ENCODE measurements at places on chromosomes 11 and 22. TPM values are rescaled to one million over a fixed set of nuclear protein-coding genes. Genes with fewer than 3 reads are reported as not detected.

DNA sequence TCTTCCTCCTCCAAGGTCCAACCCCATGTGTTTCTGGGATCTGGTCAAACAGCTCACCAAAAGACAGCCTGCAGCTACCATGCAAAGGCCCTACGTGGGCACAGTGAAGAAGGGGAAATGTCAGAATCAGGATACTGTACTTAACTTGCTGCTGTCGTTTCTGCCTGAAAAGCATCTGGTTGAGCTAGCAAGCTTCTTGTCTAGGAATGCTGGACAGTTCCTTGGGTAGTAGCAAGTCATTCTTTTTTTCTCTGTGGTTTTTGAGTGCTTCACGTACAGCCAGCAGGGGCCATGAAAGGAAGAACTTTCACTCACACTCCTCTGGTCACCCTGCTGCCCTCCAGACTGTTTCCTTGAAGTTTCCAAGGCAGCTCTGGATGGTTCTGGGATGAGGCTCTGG lies 24.7 kb downstream of the RCOR2 start:
- H3K27ac ChIP-seq = no peak overlapping the region
- H3K4me1 ChIP-seq = peaks cover 27% of the 10 kb centered on the region
- DNase-seq = no peak
- peaks cover 24% of the 10 kb centered on the region for H3K36me3 ChIP-seq
- H3K27me3 ChIP-seq = no peaks in the 10 kb centered on the region

GRCh38 chr11:107731941-107732688 lies 20.3 kb upstream of the SLN start:
- H3K36me3 ChIP-seq = no peaks in the 10 kb centered on the region
- no peak overlapping the region for H3K27ac ChIP-seq
- DNase-seq = no peak
- H3K4me3 ChIP-seq = no peak overlapping the region
- peaks cover 5% of the 10 kb centered on the region for H3K27me3 ChIP-seq
- no peaks in the 10 kb centered on the region for H3K4me1 ChIP-seq

DNA sequence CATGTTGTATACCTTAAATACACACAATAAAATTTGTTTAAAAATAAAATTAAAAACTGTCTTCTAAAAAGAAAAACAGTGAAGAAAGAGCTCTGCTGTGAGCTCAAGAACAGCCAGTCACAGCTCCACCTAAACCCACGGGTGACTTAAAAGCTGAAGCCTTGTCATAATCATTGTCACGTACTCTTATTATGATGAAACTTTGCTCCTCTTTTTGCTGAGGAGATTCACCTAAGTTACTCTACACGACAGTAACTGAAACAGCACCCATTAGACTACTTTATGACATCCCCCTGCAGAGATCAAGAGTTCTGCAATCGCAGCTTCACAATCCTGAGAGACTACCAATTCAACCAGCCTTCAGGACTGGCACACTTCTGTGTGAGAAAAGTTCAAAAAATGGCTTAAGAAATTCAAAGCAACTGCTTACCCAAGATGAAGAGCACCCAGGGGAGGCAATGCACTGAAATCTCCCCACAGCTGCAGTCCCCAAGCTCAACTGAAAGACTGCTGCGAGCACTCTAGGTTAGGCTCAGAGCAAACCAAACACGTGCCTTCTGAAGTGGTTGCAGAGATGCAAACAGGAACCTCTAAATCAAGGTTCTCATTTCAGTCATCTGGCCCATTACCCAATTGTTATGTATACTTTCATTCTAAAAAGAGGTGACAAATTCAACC lies at the start of gene JAML:
Gene JAML, minus strand, starts transcription at position 501 of the 678 bp plus-strand sequence. CDS start 10,145 bp downstream, outside the sequence.
- no peak within 1 kb of the TSS for H3K27ac ChIP-seq
- H3K4me3 ChIP-seq = no peak within 1 kb of the TSS
- peaks cover 30% of the 10 kb centered on the region for H3K27me3 ChIP-seq
- no peak for DNase-seq

- no peak overlapping the region for H3K27ac ChIP-seq
- peaks cover 4% of the 10 kb centered on the region for H3K4me1 ChIP-seq
- H3K27me3 ChIP-seq = no peaks in the 10 kb centered on the region
- H3K36me3 ChIP-seq = no peaks in the 10 kb centered on the region
- no peak for DNase-seq
Observed at GRCh38 chr11:62459080-62459479, 40.2 kb downstream of the SCGB1A1 start.

DNA sequence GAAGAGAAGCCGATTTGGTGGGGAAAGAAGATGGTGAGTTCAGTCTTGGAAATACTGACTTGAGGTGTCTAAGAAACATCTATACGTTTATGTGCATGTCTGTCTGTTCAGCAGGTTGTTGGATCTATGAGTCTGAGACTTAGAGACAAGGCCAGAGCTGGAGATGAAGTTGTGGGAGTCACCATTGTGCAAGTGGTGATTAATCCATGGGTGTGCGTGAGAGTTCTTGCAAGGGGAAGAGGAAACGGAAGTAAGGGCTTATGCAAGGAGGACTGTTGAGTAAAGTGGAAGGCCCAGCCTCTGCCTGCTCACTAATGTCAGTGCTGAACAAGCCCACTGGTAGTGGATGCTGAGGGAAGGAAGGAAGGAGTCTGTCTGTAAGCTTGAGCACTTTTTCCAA lies 9.7 kb downstream of the TMEM45B start:
- no peak overlapping the region for H3K27ac ChIP-seq
- H3K4me1 ChIP-seq = no peaks in the 10 kb centered on the region
- no peak overlapping the region for H3K4me3 ChIP-seq
- no peaks in the 10 kb centered on the region for H3K36me3 ChIP-seq

GRCh38 chr11:108672786-108673185 lies 7.9 kb downstream of the DDX10 start:
- no peak overlapping the region for H3K4me3 ChIP-seq
- H3K36me3 ChIP-seq = peaks cover 47% of the 10 kb centered on the region
- no peak for DNase-seq
- peaks cover 26% of the 10 kb centered on the region for H3K4me1 ChIP-seq
- H3K27ac ChIP-seq = no peak overlapping the region

- DNase-seq = no peak
- H3K4me3 ChIP-seq = peak overlapping the region; percentile 97
- peak overlapping the region; percentile 90 for H3K27ac ChIP-seq
- peaks cover 28% of the 10 kb centered on the region for H3K4me1 ChIP-seq
- H3K36me3 ChIP-seq = peaks cover 8% of the 10 kb centered on the region
Observed at GRCh38 chr11:62124186-62125113, 639 bp downstream of the INCENP start.

DNA sequence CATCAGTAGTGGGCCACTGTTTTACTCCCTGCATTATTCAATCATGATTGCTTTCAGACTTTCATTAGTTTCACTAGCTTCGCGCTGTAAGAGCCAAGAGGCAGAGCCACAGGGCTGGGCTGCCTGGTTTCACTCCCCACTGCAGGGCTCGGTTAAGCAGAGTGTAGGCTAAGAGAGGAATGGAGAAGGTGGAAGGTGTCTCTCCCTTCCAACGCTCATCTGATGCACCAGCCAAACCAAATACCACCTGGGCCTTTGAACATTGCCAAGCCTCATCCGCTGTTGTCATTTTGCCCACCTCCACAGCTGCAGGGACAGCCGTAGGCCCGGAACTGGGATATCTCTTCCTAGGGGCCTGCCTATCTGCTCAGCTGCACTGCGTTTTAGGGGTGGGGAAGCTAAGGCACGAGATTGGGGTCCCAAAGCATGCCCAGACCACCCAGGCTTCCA lies 480 bp upstream of the SMARCB1 start:
- H3K27ac ChIP-seq = peak overlapping the region; percentile 91
- H3K4me3 ChIP-seq = peak overlapping the region; percentile 95
- no peak for DNase-seq
- peaks cover 6% of the 10 kb centered on the region for H3K36me3 ChIP-seq
- H3K27me3 ChIP-seq = no peaks in the 10 kb centered on the region

DNA sequence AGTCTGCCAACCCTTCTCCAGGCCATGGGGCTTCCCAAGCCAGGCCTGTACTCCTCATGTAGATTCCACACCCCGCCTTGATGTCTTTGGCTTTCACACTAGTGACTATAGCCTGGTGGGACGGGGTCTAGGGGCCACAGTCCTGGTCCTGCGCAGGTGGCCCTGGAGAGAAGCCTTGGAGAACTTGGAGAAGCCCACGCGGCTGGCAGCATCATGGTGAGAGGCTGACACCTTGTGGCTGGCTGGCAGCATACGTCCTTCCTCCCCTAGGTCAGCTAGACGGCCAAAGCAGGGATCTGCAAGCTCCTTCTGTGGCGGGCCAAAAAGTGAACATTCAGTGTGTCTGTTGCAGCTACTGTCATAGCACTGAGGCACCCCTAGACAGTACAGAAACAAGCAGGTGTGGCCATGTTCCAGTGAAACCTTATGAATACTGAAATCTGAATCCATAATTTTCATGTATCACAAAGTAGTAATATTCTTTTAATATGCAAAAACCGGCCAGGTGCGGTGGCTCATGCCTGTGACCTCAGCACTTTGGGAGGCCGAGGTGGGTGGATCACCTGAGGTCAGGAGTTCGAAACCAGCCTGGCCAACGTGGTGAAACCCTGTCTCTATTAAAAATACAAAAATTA lies 42.0 kb downstream of the FAM83F start:
- H3K27me3 ChIP-seq = peaks cover 24% of the 10 kb centered on the region
- no peaks in the 10 kb centered on the region for H3K36me3 ChIP-seq
- H3K27ac ChIP-seq = no peak overlapping the region
- DNase-seq = no peak
- no peak overlapping the region for H3K4me3 ChIP-seq

DNA sequence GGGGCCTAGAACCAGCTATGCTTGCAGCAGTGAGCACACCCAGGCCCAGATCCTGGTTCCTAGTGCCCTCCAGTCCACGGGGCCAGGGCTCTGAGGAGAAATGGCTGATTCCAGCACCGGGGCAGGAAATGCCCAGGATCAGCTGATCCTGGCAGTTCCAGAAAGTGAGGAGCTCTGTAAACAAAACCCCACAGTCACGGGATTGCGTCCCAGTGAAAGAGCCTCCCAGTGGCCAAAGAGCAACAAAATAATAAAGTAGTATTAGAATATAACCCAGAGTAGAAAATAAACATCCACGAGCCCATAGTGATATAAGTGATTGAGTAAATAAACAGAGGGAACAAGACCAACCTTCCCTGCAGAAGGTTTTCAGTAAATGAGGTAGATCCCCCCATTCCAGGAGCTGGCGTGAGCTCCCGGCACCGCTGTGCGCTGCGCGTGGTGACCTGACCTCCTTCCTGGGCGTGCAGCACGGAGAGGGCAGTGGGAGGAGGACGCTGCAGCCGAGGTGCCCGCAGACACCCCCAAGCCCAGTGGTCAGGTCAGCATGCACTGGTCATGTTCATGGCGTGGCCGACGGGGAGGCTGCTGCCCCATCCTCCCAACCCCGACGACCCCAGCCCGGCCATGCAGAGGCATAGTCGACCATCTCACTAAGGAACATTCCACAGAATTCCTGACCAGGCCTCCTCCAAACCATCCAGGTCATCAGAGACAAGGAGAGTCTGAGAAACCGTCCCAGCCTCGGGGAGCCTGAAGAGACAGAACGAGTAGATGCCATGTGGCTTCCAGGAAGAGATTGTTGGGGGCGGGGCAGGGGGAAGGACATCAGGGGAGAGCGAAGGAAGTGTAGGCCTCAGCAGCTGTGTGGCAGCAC lies 19.8 kb downstream of the PTDSS2 start:
- no peak for DNase-seq
- H3K27me3 ChIP-seq = no peaks in the 10 kb centered on the region
- peak overlapping the region; percentile 53 for H3K4me3 ChIP-seq
- peaks cover 7% of the 10 kb centered on the region for H3K36me3 ChIP-seq
- H3K4me1 ChIP-seq = peaks cover 22% of the 10 kb centered on the region

- no peaks in the 10 kb centered on the region for H3K36me3 ChIP-seq
- peaks cover 32% of the 10 kb centered on the region for H3K27me3 ChIP-seq
- no peak overlapping the region for H3K27ac ChIP-seq
- no peak for DNase-seq
- H3K4me3 ChIP-seq = peak overlapping the region; percentile 79
Observed at GRCh38 chr11:61916737-61917333, 531 bp downstream of the RAB3IL1 start.

GRCh38 chr22:42764895-42765363 lies 44.3 kb upstream of the A4GALT start:
- H3K4me1 ChIP-seq = peaks cover 7% of the 10 kb centered on the region
- no peak for DNase-seq
- H3K27me3 ChIP-seq = no peaks in the 10 kb centered on the region
- H3K27ac ChIP-seq = no peak overlapping the region
- no peak overlapping the region for H3K4me3 ChIP-seq

DNA sequence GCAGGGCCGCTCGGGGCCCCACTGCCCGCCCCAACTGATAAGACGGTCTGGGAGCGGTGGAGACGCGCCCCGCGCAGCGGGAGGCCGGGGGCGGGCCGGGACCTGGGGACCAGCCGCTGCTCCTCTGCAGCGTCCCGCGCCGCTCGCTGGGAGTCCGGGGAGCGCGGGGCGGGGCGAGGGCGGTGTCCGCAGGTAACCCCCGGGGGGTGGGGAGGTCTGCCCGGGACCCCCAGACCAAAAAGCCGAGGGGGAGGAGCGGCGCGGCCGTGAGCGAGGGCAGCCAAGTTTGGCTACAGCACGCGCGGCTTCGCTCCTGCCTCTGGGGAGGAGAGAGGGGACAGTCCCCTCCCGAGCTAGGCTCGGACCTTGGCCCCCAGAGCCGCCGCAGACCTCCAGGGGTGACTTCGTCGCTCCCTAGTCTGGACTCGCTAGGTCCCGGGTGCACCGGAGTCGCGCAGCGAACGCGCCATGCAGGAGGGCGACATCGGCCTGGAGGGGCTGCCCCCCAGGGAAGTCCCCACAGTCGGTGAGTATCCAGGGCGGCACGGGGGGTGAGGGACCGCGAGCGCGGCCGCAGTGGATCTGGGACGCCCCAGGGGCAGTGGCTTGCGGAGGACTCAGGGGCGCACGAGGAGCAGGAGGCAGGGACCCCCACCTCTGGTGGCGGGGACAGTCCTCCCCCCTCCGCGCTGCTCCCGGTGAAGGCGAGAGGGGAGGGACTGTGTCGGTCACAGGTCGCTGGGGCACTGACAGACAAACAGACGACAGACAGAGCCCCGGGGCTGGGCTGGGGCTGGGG lies 92.3 kb upstream of the ANO1 start:
- peaks cover 78% of the 10 kb centered on the region for H3K27me3 ChIP-seq
- H3K27ac ChIP-seq = no peak overlapping the region
- no peak overlapping the region for H3K4me3 ChIP-seq
- no peak for DNase-seq
- H3K4me1 ChIP-seq = peaks cover 32% of the 10 kb centered on the region
- no peaks in the 10 kb centered on the region for H3K36me3 ChIP-seq

DNA sequence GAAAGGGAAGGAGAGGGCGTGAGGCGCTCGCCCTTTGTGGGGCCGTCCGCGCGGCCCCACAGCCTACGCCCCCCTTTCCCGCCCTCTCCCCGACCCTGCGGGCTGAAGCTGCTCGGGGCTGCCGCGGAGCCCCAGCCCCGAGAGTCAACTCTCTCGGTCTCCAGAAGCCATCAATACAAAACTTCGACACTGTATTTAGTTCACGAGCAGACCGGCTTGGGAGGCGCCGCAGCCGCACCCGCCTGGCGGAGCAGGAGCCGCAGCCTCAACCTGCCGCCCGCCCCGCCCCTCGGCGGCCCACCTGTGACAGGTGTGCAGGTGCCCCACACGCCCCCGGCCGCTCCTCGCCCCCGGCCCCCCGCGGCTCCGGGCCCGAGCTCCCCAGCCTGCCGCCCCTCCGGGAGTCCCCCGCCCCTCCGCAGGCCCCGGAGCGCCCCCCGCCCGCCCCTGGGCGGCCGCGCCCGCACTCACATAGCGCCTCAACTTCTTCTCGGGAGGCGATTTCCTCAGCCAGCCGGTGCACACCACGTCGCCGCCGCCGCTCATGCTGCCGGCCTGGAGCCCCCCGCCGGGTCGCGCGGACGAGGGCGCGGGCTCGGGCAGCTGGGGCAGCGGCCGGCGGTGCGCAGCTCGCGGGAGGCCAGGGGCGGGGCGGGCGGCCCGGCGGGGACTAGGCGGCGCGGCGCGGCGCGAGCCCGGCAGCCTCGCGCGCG lies at the start of gene GAB2:
Gene GAB2, minus strand, starts transcription at position 646 of the 713 bp plus-strand sequence. Its CDS starts 100 bp downstream, at position 546.
- no peak for DNase-seq
- H3K4me3 ChIP-seq = peak within 1 kb of the TSS; percentile 98
- H3K4me1 ChIP-seq = peaks cover 37% of the 10 kb centered on the region

Gene A4GALT
- total RNA-seq = 20.2 TPM

Gene UBQLN3
- total RNA-seq = not detected

Gene BARX2
- 186 TPM for total RNA-seq

Gene PGA5
- total RNA-seq = 2.9 TPM

All from type B pancreatic cell (in vitro differentiated cells).